ENCODE measurements at places on chromosomes 7 and 10. TPM values are rescaled to one million over a fixed set of nuclear protein-coding genes. Genes with fewer than 3 reads are reported as not detected.

DNA sequence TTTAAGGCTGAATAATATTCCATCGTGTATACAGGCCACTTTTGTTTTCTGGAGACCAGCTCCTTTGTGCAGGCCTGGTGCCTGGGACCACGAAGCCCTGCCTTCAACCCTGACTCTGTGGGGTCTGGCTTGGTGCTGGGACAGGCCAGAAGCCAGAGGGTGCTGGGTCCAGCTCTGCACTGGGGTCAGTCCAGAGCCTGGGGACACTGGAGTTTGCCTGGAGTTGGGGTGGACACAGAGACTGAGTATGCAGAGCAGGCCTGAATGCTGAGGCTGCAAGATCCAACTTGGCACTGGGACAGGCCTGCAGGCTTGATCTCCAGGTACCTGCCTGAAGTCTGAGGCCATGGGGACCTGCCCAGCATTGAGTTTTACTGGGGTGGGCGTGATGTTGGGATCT lies 558.8 kb upstream of the CNTNAP2 start:
- no peaks in the 10 kb centered on the region for H3K4me1 ChIP-seq
- H3K36me3 ChIP-seq = no peaks in the 10 kb centered on the region
- no peak overlapping the region for H3K4me3 ChIP-seq
- no peaks in the 10 kb centered on the region for H3K27me3 ChIP-seq
- DNase-seq = no peak
- no peak overlapping the region for H3K27ac ChIP-seq

ATOH7 gene
- not detected for total RNA-seq

DNA sequence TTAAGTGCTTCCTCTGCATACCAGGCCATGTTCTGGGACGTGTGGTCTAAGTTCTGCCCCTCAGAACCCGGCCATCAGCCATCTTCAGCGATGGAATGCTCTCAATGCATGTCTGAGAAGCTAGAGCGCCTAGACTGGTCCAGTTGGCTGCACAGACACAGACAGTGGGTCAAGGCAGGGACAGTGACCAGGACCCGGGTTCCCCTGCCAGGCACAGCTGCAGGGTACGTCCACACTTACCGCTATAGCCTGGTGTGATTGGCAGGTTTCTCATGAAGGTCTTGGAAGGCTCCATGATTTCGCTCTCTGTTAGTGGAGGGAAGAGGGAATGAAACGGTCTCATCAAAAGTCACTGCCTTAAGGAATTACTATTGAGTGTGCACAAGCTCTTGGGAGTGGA lies 47.3 kb downstream of the PNLIPRP2 start:
- no peak overlapping the region for H3K27ac ChIP-seq
- peaks cover 4% of the 10 kb centered on the region for H3K4me1 ChIP-seq
- no peak overlapping the region for H3K4me3 ChIP-seq
- H3K27me3 ChIP-seq = peaks cover 53% of the 10 kb centered on the region

DNA sequence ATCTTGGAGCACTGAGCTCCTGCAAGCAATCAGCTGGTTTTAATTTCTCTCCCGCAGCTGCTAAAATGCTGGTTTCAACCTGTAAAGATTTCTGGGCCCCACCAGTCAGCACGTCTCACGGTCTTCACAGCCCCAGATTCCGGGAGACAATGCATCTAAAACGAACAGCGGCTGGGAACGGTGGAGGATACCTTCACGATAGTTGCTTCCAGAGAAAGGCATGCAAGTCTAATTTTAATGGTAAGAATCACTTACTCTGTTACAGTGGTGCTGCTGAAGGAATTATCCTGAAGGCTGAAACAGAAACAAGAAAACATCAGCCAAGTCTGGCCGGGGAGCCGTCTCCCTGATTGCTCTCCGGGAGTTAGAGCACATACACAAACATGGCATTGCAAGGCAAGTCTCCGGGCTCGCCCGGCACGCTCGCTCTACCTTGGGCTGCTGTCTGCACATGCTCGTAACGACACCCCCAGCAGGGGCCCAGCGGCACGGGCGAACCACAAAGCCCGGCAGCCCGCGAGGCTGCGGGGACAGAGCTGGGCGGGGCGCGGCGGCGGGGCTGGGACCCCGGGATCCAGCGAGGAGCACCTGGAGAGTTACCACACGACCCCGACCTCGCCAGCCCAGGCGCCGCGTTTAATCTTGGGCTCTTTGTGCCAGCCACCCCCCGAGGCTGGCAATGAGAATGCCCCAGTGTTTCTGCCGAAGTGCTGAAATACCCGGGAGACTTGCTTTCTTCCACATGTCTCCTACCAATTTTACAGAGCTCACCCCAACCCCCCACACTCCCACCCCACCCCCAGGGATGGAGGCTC lies at the start of gene FAM13C:
FAM13C (minus strand) TSS at position 406 of the 815 bp plus-strand sequence; CDS start at position 317, 89 bp downstream.
- peak; percentile 71 for DNase-seq
- peak within 1 kb of the TSS; percentile 79 for H3K4me3 ChIP-seq
- no peaks in the 10 kb centered on the region for H3K27me3 ChIP-seq
- H3K27ac ChIP-seq = peak within 1 kb of the TSS; percentile 91
- H3K4me1 ChIP-seq = peaks cover 66% of the 10 kb centered on the region

GRCh38 chr7:4143006-4143405 lies 539.1 kb upstream of the FOXK1 start:
- no peak overlapping the region for H3K4me3 ChIP-seq
- DNase-seq = no peak
- H3K27ac ChIP-seq = no peak overlapping the region

GIMAP2 gene
- total RNA-seq = 5.0 TPM

GRCh38 chr10:66176772-66177171 lies 749.1 kb upstream of the LRRTM3 start:
- H3K27me3 ChIP-seq = no peaks in the 10 kb centered on the region
- no peaks in the 10 kb centered on the region for H3K4me1 ChIP-seq
- no peak overlapping the region for H3K27ac ChIP-seq
- no peaks in the 10 kb centered on the region for H3K36me3 ChIP-seq

GRCh38 chr7:150471886-150472285 lies 21.5 kb downstream of the GIMAP8 start:
- H3K4me1 ChIP-seq = peaks cover 55% of the 10 kb centered on the region
- no peak for DNase-seq
- no peaks in the 10 kb centered on the region for H3K27me3 ChIP-seq
- H3K36me3 ChIP-seq = peaks cover 62% of the 10 kb centered on the region

GIMAP5 gene
- total RNA-seq = 10.7 TPM

UTF1 gene
- total RNA-seq = not detected

GRCh38 chr7:33886149-33886623 lies 19.2 kb upstream of the BMPER start:
- DNase-seq = no peak
- peaks cover 7% of the 10 kb centered on the region for H3K4me1 ChIP-seq
- H3K36me3 ChIP-seq = no peaks in the 10 kb centered on the region
- H3K4me3 ChIP-seq = no peak overlapping the region

BTBD16 gene
- not detected for total RNA-seq

EFCAB10 gene
- not detected for total RNA-seq

DNA sequence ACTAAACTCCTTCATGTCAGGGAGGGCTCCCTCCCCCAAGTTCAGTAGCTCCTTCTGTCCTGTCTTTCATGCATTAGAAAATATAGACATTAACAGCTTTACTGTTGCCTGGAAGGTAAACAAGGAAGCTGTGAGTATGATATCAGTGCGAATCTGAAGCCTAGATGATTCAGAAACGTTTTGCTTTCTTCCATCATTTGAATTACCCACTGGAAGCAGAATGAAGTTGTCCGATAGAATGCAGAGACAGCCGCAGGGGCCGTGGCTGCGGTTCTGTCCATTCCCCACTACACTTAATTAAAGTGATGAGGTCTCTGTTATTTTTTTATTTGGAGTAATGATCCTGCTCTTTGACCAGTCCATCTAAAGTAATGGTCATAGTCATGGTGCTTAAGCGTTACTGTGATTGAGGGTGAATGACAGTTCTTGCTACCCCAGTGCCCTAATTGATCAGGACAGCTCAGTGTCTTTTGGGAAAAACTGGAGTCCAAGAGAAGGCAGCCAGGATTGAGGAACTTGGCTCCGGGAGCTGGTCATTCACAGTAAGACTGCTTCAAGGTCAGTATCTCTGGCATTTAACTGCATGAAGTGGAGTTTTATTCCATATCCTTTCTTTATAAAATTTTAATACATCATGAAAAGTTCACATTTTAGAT lies 69.9 kb downstream of the PTPRE start:
- H3K27me3 ChIP-seq = no peaks in the 10 kb centered on the region
- peaks cover 55% of the 10 kb centered on the region for H3K4me1 ChIP-seq
- no peak for DNase-seq

DNA sequence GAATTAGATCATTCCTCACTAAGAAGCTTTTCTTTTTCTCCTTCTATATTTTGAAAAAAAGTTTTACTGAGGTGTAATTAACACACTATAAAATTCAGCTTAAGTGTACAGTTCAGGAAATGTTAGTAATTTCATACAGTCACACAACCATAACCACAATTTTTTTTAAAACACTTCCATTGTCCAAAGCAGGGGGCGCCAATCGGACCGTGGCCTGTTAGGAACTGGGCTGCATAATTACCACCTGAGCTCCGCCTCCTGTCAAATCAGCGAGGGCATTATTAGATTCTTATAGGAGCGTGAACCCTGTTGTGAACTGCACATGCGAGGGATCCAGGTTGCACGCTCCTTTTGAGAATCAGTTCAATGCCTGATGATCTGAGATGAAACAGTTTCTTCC lies 427.1 kb downstream of the TFEC start:
- H3K4me1 ChIP-seq = no peaks in the 10 kb centered on the region
- H3K36me3 ChIP-seq = no peaks in the 10 kb centered on the region
- no peaks in the 10 kb centered on the region for H3K27me3 ChIP-seq

SMC3 gene
- 20.9 TPM for total RNA-seq

IGF2BP3 gene
- 0.38 TPM for total RNA-seq

GRCh38 chr7:155750255-155751125 lies 61.8 kb downstream of the SHH start:
- H3K4me1 ChIP-seq = peaks cover 87% of the 10 kb centered on the region
- H3K4me3 ChIP-seq = no peak overlapping the region
- peaks cover 10% of the 10 kb centered on the region for H3K36me3 ChIP-seq
- no peaks in the 10 kb centered on the region for H3K27me3 ChIP-seq

Measured in left ventricle myocardium inferior (tissue), 1 donor.